Uterus (tissue), 4 donors: ENCODE measurements at places on chromosomes 7 and 10. TPM values are rescaled to one million over a fixed set of nuclear protein-coding genes. Genes with fewer than 3 reads are reported as not detected.

KLF14 gene
- 0.27 TPM for total RNA-seq

HNRNPH3 gene
- total RNA-seq, result 51.8 TPM

FGFBP3 gene
- not detected for total RNA-seq

RADIL gene
- 5.0 TPM for total RNA-seq

LIPM gene
- total RNA-seq, result not detected

LSM8 gene
- total RNA-seq, result 44.6 TPM

CLEC2L gene
- total RNA-seq, result 0.43 TPM

FKBP6 gene
- total RNA-seq, result not detected

ZNF273 gene
- total RNA-seq, result 9.0 TPM

ANK3 gene
- 58.8 TPM for total RNA-seq

RSU1 gene
- 61.5 TPM for total RNA-seq

ECD gene
- total RNA-seq, result 36.1 TPM

RASA4B gene
- total RNA-seq, result 10.8 TPM

TAS2R4 gene
- total RNA-seq, result 0.26 TPM

FAM24B gene
- total RNA-seq, result 0.88 TPM

KAT6B gene
- total RNA-seq, result 29.1 TPM
